ENCODE measurements at places on chromosomes 16 and 17.

- no peak for DNase-seq
Observed at GRCh38 chr17:60158751-60159478, 9.1 kb downstream of the CA4 start.

- DNase-seq = no peak
Observed at GRCh38 chr16:10067406-10067805, 114.8 kb downstream of the GRIN2A start.

- DNase-seq = no peak
Observed at GRCh38 chr16:19929062-19929511, 44.4 kb upstream of the GPRC5B start.

DNA sequence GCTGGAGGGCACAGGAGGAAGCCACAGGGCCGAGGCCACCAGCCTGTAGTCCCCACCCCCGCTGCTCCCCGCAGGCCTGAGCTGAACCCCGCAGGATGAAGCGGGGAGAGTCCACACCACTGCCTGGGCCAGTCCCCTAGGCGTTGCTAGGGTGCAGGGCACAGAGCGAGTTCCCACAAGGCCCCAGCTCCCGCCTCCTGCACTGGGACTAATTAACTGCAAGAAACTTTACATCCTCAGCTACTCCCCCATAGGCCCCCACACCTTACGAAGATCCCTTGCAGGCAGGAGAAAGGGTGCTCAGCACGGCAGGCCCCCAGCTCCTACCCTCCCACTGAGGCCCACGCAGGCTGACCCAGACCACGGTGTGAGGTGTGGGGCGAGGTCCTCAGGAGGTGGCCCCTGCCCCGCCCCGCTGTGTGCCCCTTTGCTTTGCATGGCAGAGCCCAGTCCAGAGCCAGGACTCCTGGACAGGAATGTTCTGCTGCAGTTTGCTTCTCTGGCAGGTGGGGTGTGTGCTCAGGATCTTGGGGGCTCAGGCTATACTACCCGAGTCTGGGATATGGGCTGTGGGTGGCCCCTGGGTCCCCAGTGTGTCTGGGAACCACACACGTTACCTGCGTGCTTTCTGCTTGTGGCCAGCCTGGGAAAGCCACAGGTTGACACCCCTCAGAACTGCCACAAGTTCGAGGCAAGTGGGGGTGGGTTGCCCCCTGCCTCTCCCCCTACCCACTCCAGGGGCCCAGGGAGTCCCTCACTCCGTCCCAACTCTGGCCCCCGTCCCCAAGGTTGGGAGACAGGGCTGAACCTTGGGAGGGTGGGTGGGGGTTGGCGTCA is 1.2 kb downstream of the GNG13 start:
- peak; percentile 68 for DNase-seq

- DNase-seq = no peak
Observed at GRCh38 chr17:63196772-63197335, 230.8 kb downstream of the TANC2 start.

GRCh38 chr16:22843856-22844255 is 29.9 kb downstream of the HS3ST2 start:
- no peak for DNase-seq

- DNase-seq = no peak
Observed at GRCh38 chr16:52364500-52364899, 182.4 kb downstream of the TOX3 start.

- peak; percentile 94 for DNase-seq
Observed at GRCh38 chr17:78241277-78242023, 10.0 kb downstream of the TMEM235 start.

- no peak for DNase-seq
Observed at GRCh38 chr17:68255151-68255550, 7.3 kb downstream of the AMZ2 start.

- DNase-seq = no peak
Observed at GRCh38 chr17:80064696-80065095, 28.3 kb downstream of the CCDC40 start.

DNA sequence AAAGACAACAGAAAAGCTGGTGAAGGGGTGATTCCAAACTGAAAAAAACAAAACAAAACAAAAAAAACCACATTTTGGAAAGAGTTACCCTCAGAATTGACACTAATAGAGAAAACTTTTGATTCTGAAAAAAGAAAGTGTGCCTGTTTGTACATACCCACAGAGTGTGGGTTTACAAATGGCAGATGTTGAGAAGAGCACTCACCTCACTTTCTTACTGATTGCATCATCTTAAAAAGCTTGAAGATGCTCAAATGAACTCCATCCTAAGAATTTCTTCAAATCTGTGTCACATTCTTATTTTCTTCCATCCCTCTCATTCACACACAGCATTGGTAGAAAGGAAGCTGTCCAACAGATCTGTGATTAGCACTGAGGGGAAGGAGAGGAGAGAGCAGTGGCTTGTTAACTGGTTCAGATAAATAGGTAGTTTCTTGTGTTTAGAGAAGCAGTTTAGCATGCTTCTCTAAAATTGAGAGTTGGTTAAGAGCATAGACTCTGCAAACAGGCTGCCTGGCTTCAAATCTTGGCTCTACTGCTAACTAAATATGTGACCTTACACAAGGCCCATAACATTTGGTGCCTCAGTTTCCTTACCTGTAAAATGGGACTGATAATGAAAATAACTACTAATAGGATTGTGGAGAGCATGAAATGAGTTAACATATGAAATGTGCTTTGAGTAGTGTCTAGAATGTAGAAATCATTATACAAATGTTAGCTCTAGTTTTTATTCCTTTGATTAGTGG is 6.9 kb downstream of the GNAO1 start:
- DNase-seq = no peak
